ENCODE measurements at places on chromosomes 7 and 10.
A peak's percentile ranks its signal among the peaks of the same experiment; 100 is the strongest.

DNA sequence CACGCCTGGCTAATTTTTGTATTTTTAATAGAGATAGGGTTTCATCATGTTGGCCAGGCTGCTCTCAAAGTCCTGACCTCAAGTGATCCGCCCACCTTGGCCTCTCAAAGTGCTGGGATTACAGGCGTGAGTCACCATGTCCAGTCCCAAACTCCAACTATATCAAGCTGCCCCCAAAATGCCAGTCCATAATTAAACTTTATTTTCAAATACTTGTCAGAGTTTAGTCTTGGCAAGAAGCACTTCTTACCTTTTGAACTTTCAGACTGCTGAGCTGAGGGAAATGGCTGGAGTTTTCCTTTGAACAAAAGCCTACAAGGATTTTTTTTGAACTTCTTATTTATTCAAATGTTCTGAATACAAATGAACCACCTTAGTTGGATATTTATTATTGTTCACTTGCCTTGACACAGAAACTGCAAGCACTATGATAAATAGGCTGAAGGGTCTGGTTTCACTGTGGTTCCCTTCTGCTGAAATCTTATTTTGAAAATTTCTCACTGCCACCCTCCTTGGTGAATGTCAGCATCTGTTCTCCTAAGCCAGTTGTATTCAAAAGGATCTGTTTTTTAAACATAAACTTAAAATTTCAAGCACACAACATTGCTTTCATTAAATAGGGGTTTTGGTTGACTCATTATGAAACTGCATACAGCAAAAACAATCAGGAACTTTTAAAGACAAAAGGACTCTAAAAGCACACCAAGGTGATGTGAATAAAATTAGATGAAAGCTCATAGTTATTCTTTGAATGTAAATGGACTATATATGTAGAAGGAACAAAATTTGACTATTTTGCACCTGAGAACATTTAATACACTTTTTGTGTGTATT, 101.7 kb upstream of the SLC26A5 start:
- DNase-seq = no peak

DNA sequence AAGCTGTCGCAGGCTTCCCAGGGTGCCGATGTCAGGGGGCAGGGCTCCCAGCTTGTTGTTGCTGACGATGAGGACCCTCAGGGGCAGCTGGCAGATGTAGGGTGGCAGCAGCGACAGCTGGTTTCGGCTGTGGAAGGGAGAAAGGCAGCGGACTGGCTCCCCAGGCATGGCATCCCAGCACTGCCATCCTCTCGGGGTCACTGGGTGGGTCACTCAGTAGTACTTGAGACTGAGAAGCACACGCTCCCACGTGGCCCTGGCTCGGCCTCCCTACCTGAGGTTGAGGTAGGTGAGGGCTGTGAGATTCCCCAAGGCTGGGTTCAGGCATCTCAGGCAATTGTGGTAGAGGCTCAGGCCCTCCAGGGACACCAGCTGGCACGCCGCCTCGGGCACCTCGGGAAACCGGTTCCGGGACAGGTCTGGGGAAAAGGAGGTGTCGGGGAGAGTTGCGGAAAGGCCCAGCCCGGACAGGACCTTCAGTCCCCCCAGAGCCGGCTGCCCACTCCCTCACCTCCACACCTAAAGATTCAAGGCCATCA, 3.8 kb downstream of the LRCH4 start:
- DNase-seq = no peak

GRCh38 chr10:614790-615582, 74.5 kb downstream of the DIP2C start:
- no peak for DNase-seq

- DNase-seq = no peak
These were observed 16.9 kb downstream of the DYDC2 start for GRCh38 chr10:80373502-80373901.

- no peak for DNase-seq
These were observed 29.8 kb upstream of the PODXL start for GRCh38 chr7:131586259-131586658.

- DNase-seq = no peak
These were observed 20.4 kb downstream of the GRID2IP start for GRCh38 chr7:6530626-6531491.

DNA sequence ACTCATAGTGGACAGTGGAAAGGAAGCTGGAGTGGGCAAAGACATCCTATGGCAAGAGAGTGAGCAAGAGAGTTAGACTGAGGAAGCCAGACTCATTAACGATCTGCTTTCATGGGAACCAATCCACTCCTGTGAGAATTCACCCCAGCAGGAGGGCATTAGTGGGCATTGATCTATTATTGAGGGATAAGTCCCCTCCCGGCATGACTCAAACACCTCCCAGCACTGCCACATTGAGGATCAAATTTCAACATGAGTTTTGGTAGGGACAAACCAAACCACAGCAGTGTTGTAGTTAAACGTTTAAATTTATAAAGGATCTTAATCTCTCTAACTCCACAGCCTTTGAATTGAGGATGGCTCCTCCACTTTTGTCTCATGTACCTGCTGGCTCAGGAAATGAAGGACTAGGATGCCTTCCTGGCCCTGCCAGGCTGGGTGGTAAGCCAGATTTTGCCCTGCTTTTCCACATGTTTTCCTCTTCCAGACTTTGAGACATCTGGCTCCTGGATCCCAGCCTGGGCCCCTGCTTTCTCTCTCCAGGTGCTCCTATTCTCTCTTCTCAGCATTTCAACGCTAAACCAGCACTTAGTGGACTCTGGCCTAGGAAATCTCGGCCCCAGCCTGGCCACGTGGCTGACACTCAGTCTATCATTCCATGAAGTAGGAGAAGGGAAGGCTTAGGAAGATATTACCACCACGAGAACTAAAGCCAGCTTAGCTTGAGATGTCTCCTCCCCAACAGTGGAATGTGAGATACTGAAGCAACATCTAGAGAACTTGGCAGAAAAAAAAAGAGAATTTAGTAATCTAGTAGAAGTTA, 96.5 kb upstream of the PIP4K2A start:
- DNase-seq = no peak

GRCh38 chr10:86027346-86027745, 339.2 kb downstream of the GRID1 start:
- no peak for DNase-seq

DNA sequence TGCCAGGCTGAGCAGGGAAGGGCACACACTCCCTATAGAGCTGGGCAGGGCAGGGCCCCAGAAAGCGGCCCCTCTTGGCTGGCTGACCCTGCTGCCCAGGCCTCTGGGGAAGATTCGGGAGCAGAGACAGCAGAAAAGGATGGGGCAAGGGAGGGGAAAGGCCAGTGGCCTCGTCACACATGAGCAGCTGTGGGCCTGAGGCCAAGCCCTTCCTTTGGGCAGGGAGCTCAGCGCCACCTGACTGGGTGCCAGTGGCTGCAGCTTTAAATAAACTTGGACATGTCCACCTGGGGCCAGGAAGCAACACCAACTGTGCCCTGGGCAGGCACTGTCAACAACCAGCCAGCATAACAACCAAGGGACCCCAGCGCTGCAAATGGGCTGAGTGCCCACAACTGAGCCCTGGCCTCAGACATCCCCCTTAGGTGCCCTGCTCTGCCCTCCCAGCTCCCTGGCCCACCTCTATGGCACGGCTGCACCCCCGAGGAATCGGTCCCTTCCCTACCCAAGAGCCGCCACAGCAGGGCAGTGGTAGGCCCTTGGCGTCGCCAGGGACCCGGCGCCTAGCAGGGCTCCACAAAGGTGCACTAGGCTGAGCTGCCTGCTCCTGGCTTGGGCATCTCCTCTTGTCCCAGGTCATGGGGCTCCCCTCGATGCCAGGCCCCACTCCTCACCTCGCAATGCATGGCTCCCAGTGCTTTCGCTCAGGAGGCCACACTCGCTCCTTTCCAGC, 2.6 kb downstream of the CAMK2B start:
- no peak for DNase-seq

GRCh38 chr10:94174838-94175237, 181.1 kb downstream of the PLCE1 start:
- no peak for DNase-seq

GRCh38 chr10:70918851-70919530, 30.6 kb upstream of the PCBD1 start:
- DNase-seq = peak; percentile 53

GRCh38 chr10:48683868-48684267, 805 bp upstream of the WDFY4 start:
- no peak for DNase-seq

DNA sequence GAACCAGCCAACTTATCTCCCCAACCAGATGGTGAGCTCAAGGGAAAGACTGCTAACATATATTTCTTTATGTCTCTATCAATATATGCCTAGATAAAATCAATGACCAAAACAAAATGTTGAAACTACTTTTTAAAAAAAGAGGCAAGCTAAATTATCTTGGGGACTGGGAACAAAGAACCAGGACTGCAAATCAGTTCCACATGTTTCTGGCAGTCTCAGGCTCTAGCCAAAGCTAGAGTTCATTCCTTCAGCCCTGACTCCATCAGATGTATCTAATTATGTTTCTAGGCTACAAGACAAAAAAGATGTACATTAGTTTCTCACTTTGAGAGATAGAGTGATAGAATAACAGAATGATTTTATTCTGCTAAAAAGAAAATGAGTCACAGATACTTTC, 1290.3 kb upstream of the SORCS1 start:
- DNase-seq = no peak

- DNase-seq = no peak
These were observed 173.9 kb upstream of the CDK1 start for GRCh38 chr10:60604342-60604741.

GRCh38 chr7:8035192-8035591, 66.6 kb downstream of the GLCCI1 start:
- no peak for DNase-seq

- no peak for DNase-seq
These were observed 56.5 kb upstream of the PCGF5 start for GRCh38 chr10:91163869-91164474.

DNA sequence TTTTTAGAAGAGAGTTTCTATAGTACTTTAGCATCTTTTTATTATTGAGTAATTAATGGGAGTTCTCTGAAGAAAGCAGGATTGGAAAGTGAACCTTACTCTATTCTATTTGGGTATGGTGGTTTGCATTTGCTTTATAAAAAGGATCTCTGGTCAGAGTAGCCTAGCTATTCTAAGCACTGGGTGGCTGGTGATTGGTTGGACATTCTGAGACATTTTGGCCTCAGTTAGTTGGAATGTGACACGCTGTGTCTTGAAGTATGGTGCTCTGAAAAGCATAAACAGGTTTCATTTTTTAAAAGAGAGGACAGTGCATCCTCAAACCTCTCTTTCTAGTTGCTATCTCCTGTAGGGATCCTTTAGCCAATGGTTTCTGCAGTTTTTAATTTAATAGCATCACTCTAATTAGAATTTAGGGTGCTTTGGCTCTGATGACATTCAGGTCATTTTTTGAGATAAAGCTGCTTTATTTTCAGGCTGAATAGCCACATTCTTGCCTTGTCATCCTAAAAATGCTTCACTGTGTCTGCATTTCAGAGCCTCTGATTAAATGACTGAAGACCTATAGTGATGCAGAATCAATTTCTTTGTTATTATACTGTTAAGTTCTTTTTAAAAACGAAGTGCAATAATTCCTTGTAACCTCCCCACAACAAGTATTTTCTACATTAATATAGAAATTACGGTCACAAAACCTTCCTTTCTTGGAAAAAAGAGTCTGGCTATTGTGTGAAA, 20.6 kb downstream of the TMEM178B start:
- no peak for DNase-seq

DNA sequence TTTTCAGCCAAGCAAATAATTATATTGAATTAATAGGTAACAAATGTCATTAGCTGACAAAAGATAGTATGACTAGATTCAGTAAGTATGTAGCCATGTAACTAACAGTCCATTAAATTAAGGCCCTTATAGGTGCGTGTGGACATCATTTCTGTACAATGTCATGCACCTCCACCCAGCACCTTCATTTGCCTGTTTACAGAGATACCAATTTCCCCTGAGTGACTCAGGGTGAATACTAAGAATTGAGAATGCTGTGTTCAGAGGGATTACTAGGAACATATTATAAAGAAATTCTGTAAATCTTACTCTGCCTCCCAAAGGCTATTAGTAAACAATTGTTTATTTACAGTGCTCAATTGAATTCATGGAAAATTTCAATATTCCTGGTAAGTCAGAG, 48.1 kb upstream of the ZNF273 start:
- no peak for DNase-seq

DNA sequence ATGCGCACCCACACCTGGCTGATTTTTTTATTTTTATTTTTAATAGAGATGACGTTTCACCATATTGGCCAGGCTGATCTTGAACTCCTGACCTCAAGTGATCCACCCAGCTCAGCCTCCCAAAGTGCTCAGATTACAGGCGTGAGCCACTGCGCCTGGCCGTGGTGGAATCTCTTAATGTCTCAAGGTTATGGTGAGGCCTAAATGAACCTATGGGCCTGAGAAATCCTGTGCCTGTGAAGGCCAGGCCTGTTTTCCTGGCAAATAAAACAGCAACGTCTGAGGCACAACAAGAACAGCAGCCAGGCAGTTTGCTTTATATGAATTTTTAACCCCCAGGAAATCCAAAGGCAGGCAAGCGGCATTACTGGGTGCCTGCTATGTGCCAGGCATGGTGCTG, 297.5 kb upstream of the ZMIZ1 start:
- no peak for DNase-seq

GRCh38 chr7:149831741-149832219, 6.4 kb upstream of the ZNF862 start:
- DNase-seq = no peak

DNA sequence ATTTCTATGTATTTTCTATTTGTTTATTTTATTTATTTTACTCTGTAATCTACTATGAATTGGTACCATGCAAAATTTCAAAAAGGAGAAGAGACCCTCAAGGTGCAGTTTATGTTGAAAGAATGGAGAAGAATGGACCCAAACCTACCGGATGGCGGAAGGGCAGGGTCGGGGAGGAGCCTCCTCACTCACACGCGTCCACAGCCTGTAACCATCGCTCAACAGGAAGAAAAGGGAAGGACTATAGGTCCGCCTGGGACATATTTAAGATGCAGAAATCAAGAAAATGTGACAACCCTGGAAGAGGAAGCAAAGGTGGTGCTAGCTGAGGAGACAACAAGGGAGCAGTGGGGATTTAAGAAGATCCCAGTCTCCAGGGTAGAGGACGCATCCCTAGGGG, 158.4 kb downstream of the COBL start:
- no peak for DNase-seq

DNA sequence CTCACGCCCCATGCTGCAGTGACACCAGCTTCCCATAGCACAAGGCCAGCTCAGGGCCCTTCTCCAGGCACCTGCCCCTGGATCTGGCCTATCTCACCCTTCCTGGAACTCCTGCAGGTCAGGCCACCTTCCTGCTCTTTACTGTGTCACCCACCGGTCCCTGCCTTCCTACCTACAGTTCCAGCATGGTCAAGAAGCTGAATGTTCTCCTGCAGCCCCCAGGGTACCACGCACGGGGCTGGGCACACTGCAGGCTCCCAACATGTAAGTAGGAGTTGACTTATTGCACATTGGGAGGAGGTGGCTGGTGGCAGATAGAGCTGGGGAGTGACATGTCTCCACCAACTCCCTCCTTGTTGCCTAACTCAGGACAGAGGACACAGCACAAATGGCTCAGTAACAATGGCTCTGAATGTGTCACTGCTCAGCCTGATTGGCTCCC, 14.5 kb downstream of the ITPRIP start:
- no peak for DNase-seq

All from NCI-H1694 treated with DMSO at 0.1 percent for 48 hours (cell line).